ENCODE measurements at places on chromosomes 12 and 14. TPM values are rescaled to one million over a fixed set of nuclear protein-coding genes. Genes with fewer than 3 reads are reported as not detected.

The TOMM20L gene
- not detected for total RNA-seq

DNA sequence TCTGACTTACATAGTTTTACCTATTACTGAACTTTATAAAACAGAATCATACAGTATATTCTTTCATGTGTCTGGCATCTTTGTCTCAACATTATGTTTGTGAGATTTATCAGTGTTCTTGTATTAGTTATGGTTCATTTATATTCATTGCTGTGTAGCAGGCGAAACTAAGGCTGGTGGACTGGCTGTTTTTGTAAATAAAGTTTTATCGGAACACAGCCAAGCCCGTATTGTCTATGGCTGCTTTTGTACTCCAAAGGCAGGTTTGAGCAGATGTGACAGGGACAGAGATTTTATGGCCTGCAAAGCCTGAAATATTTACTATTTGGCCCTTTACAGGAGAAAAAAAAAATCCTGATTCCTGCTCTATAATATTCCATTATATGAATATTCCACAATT lies 405.8 kb upstream of the RGS6 start:
- H3K36me3 ChIP-seq = no peaks in the 10 kb centered on the region
- DNase-seq = no peak
- H3K4me1 ChIP-seq = no peaks in the 10 kb centered on the region

GRCh38 chr14:94478420-94478819 lies 2.4 kb upstream of the SERPINA9 start:
- DNase-seq = no peak
- H3K27ac ChIP-seq = no peak overlapping the region
- no peaks in the 10 kb centered on the region for H3K27me3 ChIP-seq

- no peaks in the 10 kb centered on the region for H3K27me3 ChIP-seq
- H3K27ac ChIP-seq = no peak overlapping the region
- no peak overlapping the region for H3K4me3 ChIP-seq
- no peaks in the 10 kb centered on the region for H3K4me1 ChIP-seq
Observed at GRCh38 chr12:131242741-131243496, 289.2 kb downstream of the ADGRD1 start.

GRCh38 chr14:76053572-76054355 lies 68.2 kb downstream of the IFT43 start:
- H3K36me3 ChIP-seq = no peaks in the 10 kb centered on the region
- no peak overlapping the region for H3K27ac ChIP-seq
- H3K4me1 ChIP-seq = no peaks in the 10 kb centered on the region
- no peaks in the 10 kb centered on the region for H3K27me3 ChIP-seq
- no peak for DNase-seq

DNA sequence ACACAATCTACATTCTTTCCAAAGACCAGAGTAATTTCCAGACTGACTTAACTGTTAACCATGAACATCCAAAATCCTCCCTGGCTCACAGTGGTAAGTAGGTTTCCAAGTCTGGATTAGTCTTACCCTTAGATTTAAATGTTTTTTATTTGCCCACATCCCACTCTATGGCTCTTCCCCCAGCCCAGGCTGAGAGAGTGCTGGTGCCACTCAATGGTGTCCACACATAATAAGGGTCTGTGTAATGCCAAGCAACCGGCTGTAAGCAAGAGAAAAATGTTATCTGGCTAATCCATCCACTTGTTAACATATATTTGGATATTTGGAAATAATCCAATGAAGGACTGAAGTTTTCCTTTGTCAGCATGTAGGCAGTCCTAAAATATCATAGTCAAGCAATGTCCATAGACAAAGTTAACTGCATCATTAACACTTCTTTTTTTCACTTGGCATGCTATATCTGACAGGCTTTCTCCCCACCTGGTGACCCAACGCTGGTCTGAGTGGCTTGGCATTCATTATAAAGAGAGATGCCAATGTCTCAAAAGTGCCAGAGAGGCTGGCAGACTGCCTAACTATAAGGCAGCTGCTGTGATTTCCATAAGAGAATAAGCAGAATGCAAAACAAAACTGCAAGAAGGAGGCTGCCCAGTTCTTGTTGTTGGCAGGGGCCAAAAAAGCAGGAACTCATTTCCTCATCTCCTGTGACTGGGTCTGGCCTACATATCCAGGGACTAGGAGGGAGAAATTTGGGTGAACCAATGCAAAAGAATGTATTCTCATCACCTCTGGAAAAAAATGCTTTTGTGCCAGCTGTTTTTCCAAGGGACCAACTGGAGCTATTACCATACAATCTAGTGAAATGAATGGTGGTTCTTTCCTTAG lies 13.9 kb upstream of the HOXC13 start:
- H3K27me3 ChIP-seq = no peaks in the 10 kb centered on the region
- no peak overlapping the region for H3K4me3 ChIP-seq
- DNase-seq = no peak
- no peak overlapping the region for H3K27ac ChIP-seq
- H3K36me3 ChIP-seq = no peaks in the 10 kb centered on the region
